ENCODE measurements at places on chromosomes 2 and 18.

GRCh38 chr2:47620770-47621437, 162.0 kb upstream of the MSH6 start:
- no peak for DNase-seq

DNA sequence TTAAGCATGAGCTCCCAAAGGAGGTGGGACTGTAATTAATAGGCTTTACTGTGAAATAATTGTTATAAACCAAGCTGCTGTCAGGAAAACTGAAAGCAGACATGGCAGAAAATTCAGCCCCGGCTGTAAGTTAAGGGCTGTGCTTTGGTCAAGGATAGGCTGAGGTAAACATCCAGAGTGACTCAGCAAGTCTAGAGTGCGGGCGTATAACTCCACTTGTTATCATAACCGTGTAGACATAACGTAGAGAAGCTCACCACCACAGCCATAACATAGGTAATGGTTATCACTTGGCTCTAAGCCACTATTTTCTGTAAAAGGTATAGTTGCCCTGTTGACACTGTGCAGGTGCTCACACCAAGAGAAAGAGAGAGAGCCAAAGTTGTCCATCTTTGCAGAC, 316.8 kb downstream of the DCDC2C start:
- no peak for DNase-seq

GRCh38 chr2:200756618-200757321, 54.9 kb upstream of the BZW1 start:
- DNase-seq = no peak

DNA sequence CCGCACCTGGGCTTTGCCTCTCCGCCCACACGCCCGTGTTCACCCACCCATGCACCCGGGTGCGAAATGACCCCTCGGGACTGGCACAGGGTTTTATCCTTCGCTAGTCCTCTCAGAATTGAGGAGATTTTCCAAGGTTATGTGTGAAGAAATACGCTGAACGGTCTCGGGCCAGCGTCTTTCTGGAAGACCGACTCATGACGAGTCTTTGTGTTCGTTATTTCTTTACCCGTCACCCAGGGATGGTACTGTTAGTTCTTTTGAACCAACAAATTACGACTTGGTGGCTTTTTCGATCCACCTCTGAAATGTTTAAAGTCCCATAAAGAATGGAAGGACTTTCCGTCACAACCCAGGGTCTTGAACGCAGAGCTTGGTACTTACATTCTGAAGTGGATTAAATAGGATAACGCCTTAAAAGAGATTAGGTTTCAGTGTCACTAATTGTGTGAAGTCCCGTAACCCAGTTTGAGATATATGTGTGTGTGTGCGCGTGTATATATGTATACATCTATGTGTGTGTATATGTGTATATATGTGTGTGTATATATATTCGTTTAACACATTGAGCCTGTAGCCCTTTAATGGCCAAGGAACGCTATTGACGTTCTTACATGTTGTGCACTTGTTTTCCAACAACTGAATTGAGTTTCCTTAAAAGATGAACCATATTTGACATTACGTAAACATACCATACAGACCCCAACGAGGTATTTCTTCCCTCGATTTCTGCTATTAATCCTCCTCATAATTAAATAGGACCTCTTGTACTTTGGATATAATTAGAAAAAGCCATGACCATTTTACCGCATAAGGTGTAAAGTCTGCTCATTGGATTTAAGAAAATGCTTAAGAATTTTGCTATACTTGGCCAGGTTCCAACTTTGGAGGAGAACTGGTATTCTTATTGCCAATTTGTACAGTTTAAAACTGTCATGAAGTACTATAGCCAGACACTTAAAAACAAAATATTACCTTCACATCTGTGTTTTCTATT, 889 bp downstream of the ZC3H15 start:
- peak; percentile 53 for DNase-seq

DNA sequence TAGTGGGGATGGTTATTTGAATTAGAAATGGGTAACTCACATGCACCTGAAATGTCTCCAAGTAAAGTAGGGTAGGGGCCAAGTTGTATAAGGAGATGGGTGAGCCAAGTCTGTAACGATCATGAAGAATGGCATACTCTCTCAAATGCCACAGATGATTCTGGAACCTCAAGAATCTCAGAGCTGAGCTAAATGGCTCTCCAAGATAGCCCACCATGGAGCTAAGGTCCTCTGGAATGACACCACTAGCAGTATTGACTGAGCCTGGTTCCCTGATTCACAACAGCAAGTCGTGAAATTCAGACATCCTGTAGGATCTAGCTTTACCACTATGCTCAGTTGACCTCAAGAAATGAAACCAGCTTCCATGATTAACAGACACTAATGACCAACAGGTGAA, 115.9 kb upstream of the EPAS1 start:
- DNase-seq = no peak

DNA sequence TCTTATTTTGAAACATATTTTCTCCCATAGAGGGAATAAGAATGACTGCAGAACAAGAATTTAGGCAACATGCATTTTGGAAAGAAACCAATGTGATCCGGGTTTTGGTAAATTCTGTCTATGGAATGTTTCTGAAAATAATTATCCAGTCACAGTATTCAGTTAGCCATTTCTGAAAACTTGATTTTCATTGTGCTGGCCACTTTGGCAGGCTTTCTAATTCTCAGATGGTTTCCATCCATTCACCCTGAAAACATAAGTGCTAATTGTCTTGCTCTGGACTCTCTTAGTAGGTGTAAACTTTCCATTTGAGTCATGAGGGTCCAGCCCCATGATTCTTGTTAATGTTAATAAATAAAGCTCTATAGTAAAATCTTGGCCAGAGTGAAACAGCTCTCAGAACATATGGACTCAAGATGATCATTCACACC, 176.5 kb downstream of the RBM43 start:
- no peak for DNase-seq

GRCh38 chr2:109370399-109371035, 241.5 kb downstream of the SH3RF3 start:
- DNase-seq = no peak

GRCh38 chr2:76812156-76812555, 710.0 kb downstream of the LRRTM4 start:
- no peak for DNase-seq

GRCh38 chr2:57204364-57204763, 842.2 kb upstream of the VRK2 start:
- no peak for DNase-seq

- DNase-seq = peak; percentile 27
Measured at GRCh38 chr2:158042245-158042644, 59.4 kb upstream of the UPP2 start.

- DNase-seq = no peak
Measured at GRCh38 chr2:27911458-27912210, 21.1 kb downstream of the BABAM2 start.

DNA sequence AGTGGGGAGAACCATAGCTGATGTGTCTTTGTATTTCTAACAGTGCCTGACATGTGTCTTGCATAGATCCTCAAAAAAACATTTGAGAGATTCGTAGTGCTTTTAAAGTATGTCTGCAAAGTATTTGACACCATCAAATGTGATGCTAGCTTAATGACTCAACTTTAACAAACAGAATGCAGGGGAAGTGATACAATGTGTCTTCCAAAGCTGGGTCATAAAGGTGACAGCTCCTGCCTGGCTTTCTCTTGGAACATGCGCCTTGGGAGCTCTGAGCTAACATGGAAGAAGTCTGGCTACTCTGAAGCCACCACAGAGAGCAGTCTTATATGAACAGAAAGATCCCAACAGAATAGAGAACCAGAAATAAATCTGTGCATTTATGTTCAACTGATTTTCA, 78.2 kb downstream of the C1D start:
- no peak for DNase-seq
